AG08396 (cell line): ENCODE measurements at places on chromosomes 2 and 18.

DNA sequence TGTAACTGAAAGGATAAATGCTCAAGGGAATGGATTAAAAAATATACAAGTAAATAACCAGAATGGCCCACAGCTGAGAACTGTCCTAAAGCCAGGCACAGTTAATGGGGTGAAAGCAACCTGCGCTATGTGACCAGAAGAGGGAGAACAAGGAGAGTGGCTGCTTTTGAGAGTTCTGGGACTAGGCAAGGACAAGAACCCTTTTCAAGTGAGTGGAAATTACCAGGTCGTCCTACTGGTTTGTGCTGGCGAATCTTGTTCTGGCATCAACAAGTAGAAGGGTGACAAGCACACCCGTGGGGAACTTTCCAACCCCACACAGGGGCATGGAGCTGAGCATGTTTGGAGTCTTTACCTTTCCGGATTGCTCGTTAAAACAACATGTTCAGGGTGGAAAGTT, 82.8 kb downstream of the TMEM17 start:
- DNase-seq, result no peak

GRCh38 chr18:11514267-11514666, 95.1 kb upstream of the SLC35G4 start:
- DNase-seq, result no peak

DNA sequence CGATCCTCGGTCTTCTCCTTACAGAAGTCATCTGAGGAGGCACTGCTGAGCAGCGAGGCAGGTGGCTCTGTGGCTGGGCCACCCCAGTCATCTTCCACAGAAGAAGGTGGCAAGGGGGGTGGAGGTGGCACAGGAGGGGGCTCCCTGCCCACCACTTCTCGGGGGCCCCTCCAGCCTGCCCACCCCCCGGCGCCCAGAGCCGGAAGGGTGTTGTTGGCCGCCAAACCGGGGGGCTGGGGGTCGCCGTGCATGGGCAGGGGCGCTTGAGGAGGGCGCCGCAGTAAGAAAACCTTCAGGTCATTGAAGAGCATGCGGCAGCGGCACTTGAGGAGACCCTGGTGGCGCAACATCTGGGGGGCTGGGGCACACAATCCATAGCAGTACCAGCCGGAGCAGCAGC, 2.5 kb downstream of the MARCHF4 start:
- DNase-seq, result no peak

DNA sequence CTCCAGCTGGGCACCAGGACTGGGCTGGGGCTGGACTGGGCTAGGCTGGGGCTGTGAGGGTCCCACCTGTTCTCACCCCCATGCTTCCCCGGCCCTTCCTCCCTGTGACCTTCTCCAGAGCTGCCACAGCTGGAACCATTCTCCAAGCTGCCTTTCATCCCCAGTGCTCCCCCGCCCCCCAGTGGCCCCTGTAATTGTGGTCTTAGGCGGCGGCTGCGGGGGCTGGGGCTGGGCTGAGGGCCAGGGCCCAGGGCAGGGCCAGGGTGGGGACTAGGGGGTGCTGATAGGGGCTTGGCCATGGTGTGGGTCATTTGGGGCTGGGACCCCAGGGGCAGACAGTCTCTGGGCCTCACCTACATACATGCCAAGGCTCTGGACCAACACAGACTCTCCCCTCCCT, 2.8 kb upstream of the WNT10A start:
- no peak for DNase-seq

GRCh38 chr2:173134703-173135102, 59.1 kb downstream of the MAP3K20 start:
- DNase-seq, result no peak

- DNase-seq, result no peak
These were observed 91.2 kb downstream of the TWIST2 start for GRCh38 chr2:238939074-238939473.

DNA sequence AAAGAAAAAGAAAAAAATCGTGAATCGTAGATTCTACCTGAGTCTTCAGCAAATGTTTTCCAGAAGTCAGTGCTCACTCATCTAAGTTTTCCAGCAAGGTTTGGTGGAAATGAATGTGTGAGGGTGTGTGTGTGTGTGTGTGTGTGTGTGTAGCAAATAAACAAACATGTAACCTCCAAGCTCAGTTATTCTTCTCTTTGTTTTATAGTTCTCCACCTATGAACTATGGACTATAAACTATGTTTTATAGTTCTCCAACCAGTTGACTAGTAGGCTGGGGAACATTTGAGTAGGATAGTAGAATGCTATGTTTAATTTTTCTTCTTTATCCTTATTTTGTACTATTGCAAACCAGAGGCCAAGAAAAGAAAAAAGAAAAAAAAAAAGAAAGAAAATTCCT, 44.6 kb upstream of the SERPINE2 start:
- DNase-seq, result no peak

DNA sequence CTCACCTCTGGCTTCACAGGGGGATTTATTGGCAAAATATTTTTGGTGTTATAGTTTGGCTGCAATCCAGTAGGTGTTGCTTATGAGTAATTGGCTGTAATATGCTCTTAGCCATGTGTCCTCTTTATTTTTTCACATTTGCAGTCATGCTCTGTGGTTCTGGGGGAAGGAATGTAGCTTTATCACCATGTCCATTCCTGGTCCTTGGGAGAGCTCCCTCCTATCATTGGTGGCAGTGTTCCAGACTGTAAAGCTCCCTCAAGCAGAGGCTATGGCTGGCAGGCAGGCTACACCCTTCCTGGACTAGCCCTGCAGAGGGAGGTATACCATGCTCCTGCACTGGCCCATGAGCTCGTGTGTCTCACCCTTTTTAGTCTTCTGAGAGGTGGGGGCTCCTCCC, 120.0 kb upstream of the FSIP2 start:
- DNase-seq, result no peak

DNA sequence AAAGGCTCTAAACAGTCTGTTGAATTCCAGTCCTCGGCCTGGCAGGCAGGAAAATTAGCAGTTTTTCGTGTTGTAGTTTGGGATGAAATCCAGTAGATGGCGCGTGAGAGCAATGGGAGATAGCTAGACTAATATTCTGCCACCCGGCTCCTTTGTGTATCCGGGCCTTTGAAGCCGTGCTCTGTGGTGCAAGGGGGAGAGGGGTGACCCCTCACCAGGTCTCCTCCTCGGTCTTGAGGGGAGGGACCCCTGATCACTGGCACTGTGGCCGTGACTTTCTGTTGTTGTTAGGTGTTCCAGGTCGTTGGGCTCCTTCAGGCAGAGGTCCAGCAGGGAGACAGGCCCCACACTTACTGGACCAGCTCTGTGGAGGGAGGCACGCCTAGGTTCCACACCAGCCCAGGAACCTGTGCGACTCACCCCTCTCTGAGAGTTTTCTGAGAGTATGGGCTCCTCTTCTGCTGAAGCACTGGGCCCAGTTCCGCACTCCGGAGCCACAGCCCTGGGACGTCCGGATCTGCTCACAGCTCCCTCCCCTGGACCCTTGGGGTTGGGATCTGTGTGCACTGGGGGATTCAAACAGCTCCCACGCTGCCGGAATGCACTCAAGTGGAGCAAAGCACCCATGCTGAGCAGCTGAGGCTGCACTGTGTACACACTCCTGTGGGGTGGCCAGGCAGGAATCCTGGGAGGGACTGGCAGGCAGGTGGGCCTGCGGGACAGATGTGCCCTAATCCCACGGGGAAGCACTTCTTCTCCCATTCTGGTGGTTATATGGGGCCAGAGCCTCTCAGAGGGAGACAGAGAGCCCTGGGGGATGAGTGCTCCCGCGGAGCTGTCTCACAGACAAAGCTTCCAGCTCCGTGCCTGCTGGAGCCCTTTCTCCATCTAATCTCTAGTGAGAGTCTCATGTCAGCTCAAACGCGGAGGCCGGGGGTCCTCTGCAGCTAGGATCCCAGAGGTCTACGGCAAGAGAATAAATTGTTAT, 8.8 kb downstream of the GKN2 start:
- peak; percentile 72 for DNase-seq

- DNase-seq, result no peak
These were observed 28.8 kb downstream of the HDAC4 start for GRCh38 chr2:239371726-239372686.
